CD4-positive, alpha-beta T cell treated with Interleukin-1 beta for 1 hour (primary cell): ENCODE measurements at places on chromosomes 11 and 22.

DNA sequence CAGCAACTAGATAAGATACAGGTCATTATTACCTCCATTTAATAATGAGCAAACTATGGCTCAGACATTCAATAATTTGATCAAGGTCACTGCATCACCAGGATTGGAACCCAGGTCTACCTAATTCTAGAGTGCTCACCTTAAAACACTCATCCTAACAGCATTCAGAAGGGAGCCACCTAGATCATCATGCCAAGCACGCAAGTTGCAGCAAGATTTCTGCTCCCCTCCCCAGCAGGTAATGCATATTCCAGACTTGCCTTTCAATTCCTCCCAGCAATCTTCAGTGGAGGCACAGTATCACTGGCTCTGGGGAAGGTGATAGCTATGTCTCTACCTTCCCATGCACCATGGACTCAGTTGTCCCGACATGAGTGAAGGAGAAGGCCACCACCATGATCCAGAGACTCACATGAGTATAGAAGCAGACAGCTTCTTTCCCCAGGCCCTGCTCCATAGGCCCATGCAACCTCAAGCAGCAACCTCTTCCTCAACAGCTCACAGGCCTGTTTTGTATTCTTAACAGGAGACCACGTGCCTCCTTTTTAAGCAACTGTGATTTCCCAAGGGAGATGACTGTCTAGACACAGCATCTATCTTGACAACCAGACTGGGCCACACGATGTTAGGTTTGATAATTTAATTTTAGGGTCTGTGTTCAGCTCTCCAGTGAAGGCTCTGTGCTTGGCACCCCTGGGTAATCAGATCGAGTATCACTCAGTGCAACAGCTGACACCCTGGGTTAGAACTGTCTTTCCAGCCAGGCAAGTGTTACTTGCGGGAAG, 36.4 kb downstream of the RAB30 start:
- DNase-seq, result peak; percentile 40

GRCh38 chr22:43726964-43727543, 85.1 kb downstream of the EFCAB6 start:
- no peak for DNase-seq

DNA sequence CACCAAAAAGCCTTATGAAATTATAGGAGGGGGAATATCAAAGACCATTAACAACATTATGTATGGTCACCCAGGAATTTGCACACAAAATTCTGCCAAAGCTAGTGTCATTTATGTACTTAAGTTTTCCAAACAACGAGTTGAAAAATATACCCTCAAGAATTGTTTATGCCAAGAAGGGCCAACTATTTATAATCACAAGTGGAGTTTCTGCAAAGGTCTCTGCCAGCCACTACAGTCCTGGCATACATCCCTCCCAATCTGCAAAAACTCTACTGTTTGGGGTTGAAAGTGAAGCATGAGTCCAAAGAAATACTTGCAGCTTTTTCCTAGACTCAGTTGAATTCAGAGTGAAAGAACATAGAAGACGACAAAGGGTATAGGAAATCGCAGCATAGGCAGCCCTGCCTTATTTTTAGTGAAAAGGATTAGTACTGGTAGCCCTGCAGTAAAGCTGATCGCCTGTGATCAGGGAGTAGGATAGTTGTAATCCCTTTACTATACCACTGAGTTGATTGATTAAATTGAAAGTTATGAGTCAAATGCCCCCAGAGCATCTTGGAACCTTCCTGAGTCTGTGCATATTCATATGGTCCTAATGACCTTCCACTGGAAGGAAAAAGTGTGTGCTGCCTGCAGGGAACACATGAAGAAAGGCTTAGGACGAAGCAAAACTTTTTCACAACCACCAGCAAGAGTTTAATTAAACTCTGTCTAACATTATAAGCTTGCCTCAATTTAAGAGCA, 144.0 kb downstream of the SPON1 start:
- DNase-seq, result no peak

DNA sequence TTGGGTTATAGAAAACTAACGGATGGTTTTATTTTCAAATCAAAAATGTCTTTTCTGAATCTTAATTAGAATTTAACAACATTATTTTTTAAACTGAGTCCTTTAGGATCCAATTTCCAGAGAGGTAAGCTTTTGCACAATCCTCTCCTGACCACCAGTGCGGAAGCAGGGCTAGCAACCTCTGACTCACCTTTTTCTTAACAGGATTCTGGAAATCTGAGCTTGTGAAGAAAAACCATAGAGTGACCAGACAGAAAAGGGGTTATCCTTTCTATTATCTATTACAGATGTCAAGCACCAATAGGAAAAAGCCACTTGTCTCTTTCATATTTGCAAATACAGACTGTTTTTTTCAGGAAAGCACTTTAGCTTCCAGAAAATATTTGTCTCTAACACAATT, 25.3 kb downstream of the ALG9 start:
- no peak for DNase-seq

GRCh38 chr22:23404689-23405365, 175.3 kb downstream of the IGLL1 start:
- DNase-seq, result no peak

GRCh38 chr11:128195057-128195751, 392.2 kb downstream of the ETS1 start:
- peak; percentile 74 for DNase-seq

DNA sequence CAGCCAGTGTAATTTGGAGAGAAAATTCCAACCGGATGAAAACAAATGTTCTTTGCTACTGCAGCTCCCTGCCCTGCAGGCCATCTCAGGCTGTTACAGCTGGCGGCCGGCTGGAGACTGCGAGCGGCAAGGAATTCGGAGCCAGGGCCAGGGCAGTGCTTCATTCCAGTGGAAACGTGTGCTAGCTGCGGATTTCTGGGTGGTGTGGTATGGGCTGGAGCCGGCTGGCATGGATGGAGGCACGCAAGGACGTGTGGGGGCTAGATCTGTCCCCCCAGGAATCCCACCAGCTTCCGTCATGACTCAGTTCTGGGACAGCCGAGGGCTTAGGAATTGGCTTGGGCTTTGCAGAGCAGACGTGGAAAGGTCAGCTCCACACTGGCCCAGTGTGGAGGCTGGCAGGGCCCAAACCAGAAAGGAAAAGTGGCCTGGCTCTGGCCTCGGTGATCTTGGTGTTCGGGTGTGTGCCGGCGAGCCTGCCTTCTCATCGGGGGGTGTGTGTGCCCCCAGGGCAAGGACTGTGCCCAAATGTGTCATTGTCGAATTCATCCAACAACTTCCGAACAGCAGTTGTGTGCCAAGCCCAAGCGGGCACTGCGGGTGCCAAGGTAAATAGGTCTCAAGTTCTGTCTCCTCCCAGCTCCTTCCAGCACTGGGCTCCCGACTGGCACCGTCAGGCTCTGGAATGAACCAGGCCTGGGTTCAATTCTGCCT, 48.1 kb upstream of the SHISAL1 start:
- DNase-seq, result no peak

DNA sequence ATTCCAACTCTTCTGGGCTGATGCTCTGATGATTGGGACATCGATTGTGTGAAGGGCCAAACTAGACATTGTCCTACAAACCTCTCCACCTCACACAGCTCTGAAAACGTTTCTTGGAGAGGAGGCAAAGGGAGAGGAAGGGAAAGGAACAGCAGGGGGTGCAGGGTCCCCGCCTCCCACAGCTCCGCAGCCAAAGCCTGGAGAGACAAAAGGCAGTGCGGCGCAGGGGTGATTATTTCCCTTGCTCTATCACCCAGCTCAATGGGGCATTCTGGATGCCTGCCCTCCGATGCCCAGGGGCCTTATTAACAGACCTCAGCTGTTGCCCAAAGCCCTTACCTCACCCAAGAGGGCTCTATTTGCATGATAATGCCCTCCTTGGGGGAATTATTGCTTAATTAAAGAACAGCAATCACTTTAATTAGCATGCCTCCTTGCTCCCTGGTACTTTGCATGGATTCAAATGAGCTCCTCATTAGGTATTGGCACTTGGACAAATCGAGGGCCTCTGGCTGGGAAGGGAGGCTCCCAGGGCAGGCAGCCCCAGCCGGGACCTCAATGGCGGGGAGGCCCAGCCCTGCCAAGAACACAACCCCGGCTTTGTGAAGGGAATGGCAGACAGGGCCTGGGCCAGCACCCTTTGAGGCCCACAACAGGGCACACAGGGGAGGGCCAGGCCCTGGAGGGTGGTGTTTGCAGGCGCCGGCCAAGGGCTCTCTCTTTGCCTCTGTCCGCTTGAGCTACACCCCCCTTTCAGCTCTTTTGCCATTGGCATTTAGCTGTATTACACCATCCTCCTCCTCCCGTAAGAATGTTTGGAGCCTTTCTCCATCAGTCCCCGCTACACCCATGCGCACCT, 19.8 kb upstream of the CDON start:
- DNase-seq, result no peak
